CD8-positive, alpha-beta memory T cell (primary cell): ENCODE measurements at places on chromosomes 16 and 17.

- DNase-seq: no peak
These were observed 204.4 kb downstream of the IRF8 start for GRCh38 chr16:86103320-86103719.

GRCh38 chr17:77457572-77458201 lies 316.9 kb downstream of the SEC14L1 start:
- no peak for DNase-seq

DNA sequence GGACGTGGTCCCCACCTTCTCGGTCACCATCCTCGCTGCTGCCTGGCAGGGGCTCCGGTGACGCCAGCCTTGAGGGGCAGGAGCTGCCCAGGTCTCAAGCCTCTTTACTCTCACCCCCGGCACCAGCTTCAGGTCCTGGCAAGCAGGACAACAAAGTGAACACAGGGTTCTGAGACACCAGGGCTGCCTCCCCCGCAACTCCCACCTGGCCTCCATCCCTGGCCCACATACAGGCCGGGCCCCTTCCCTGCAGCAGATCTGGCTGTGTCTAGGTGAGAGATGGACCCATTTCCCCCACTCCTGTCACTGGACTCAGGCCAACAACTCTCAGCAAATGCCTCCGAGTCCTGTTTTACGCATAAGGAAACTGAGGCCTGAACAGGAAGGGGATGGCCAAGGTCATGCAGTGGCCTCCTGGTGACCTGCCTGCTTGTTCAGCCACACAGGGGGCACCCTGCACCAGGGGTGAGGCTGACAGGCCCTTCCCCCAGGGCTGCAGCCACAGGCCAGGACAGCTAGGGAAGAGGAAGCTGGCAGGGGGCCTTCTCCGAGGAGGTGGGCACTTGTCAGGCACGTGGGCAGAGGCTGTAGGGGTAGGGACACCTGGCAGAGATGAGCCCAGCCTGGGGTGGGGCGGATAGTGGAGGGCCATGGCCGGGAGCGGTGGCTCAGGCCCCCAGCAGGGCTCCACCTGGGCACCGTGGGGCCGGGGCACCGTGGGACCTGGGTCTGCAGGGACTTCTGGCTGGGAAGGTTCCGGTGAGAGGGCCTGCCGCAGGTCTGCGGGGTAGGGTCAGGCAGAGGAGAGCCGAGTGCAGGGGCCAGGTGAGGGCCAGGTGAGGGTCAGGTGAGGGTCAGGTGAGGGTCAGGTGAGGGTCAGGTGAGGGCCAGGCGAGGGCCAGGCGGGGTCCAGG lies 46.7 kb upstream of the PVALEF start:
- DNase-seq: no peak

DNA sequence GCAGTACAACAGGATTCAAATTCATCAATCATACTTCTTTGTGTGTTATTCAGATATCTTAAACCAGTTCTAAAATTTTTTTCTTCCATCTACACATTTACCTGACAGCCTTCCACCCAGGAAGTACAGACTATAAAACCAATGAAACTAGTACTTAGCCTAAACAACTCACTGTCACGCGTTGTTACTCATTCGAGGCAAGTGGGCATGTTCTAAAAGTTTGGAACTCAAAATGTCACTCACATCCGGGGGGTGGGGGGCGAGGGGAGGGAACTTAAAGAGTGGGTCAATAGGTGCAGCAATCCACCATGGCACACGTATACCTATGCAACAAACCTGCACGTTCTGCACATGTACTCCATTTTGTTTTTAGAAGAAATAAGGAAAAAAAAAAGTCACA lies 90.4 kb upstream of the PLEKHM1 start:
- no peak for DNase-seq

DNA sequence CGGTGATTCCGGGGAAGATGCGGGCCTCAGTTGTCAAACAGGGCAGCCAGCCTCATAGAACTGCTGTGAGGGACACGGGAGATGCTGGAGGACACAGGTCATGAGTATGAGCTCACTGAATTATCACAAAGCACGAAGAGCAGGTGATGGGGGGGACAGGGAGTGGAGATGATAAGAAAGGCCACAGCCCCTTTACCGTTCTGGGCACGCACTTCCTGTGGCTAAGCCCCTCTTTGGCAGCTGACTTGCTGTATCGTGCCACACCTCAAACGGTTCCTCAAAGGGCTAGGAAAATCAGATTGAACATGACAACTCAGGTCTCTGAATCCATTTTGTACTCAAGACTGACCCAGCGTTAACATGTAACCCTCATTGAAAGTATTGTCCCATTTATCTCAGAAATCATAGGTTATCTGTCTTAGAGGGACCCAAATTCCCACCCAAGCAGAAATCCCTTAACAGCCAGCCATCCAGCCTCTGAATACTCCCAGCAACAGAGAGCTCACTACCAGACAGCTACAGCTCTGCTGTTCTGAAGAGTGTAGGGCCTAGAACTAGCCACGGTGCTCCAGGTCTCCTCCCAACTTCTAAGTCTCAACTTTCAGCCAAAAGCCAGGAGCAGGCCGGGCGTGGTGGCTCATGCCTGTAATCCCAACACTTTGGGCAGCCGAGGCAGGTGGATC lies 5.0 kb upstream of the SRL start:
- DNase-seq: no peak

DNA sequence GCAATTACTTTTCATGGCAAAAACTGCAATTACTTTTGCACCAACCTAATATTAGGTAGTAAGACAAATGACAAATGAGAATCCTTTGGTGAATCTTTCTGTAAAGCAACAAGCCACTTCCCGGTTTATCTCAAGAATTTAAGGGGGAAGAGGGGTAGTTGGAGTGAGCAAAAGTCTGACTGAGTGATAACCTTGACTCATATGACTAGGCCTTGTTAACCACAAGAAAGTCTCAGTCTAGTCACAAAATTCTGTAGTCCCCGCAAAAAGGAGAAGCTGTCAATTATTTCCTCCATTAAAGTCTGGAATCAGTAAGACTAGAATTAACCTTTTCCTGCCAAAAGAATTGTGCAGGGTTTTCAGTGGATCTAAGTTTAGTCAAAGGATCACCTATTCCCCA lies 72.2 kb upstream of the GNAO1 start:
- DNase-seq: no peak

DNA sequence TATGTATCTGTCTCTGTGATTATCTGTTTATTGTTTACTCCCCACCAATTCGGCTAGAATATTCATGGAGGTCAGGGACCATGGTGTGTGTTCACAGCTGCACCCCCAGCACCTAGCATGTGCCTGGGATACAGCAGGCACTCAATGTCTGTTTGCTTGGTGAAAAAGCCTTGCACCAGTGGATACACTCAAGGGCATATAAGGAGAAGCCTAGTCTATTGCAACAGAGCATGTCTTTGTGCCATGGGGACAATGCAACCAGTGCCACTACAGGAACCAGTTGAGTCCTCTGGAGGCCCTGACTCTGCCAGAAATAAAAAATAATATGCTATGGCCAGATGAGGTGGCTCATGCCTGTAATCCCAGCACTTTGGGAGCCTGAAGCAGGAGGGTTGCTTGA lies 93.6 kb downstream of the NDE1 start:
- no peak for DNase-seq

- no peak for DNase-seq
These were observed 10.1 kb downstream of the FUS start for GRCh38 chr16:31190061-31190460.

GRCh38 chr16:52470585-52470984 lies 76.4 kb downstream of the TOX3 start:
- no peak for DNase-seq

DNA sequence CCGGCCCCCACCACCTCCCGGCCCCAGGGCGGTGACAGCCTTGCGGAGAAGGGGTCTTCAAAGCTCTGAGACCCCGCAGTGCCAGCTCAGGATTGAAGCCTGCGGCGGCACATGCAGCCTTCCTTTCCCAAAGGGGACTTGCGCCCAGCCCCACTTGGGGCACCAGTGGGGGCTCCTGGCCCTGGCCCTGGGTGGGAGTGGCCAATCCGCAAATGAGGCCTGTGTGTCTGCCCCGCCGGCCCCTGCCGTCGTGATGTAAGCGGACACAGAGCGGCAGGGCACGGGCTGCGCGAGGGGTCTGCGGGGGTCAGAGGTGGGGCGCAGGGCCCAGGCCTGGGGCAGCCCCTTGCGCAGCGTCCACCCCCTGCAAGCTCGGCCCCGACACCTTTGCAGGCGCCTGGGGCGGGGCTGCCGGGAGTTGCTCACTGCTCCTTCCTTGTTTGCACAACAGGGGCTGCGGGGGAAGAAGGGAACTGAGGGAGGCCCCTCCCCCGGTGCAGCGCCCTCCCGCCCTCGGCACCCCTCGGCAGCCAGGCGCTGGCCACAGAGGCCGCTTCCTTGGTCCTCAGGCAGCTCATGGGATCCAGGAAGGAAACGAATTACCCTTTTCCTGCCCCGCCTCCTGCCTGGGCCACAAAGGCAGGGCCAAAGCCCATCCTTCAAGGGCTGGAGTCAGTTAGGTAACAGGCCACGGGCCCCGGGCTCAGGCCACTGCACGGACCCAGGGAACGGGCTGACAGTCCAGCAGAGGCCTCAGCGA lies 2.9 kb downstream of the SLC16A3 start:
- DNase-seq: peak; percentile 31

DNA sequence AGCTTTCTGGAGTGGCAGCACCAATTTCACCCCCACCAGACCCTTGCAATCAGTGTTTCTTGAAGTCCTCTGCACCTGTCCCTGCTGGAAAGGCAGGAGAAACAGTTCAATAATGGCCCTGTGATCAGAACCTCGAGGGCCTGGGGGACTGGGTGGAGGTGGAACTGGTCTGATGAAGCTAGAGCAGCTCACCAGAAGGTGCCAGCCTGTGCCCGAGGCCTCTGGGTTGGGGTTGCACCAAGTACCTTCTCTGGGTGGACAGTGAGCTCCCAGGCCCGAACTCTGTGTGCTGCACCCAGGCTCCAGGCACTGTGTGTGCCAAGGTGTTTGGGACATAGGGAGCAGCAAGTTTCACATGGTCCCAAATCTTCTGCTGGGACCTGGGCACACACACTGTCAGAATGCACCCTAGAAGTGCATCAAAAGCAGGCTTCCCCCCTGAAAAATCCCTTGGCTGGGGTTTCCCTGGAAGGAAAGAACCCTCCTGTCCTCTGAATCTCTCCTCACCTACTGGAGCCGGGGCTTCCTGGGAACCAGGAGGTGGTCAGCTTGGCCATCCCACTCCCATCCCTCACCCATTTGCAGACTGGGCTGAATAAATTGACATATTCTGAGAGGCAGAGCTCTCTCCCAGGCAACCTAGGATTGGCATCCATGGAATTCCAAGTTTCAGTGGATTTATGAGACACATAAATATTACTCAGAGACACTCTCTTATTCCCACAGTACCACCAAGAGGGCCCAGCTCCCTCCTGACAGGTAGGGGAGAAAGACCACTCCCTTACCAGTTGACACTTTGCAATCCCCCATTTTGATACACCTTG lies 17.4 kb downstream of the CD300LG start:
- DNase-seq: no peak
